GM23338 (cell line): ENCODE measurements at places on chromosomes 4 and X.

DNA sequence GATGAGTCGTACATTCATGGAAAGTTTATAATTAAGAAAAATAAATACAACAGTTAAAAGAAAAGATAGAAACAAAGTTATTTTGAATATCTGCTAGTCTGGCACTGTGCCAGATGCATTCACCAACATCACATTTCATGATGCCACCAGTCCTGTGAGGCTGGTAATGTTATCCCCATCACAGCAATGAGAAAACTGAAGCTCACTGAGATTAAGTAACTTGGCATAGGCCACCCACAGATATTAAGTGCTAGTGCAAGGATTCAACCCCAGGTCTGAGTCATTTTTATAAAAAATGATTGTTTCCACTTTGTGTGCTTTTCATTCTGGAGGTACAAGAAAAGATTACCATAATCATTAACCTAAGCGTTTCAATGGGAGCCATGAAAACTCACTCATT lies 65.0 kb upstream of the IL15 start:
- DNase-seq: no peak

GRCh38 chr4:87916626-87917025 lies 58.9 kb upstream of the SPP1 start:
- no peak for DNase-seq

GRCh38 chr4:139453041-139453370 lies 915 bp upstream of the RAB33B start:
- peak; percentile 83 for DNase-seq

DNA sequence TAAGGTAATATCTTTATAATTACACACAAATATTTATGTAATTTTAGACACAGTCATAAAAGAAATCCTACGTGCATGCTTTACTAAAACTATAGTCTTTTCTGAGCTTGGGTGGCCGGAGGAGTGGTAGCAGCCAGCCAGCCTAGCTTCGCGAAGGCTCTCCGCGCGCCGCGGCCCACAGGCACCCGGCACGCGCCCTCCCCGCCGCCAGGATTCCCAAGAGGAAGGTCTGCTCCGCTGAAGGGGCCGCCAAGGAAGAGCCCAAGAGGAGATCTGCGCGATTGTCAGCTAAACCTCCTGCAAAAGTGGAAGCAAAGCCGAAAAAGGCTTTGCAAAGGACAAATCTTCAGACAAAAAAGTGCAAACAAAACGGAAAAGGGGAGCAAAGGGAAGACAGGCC lies 8.7 kb upstream of the PJA1 start:
- peak; percentile 63 for DNase-seq

GRCh38 chr4:138560448-138560847 lies 318.3 kb upstream of the SLC7A11 start:
- DNase-seq: peak; percentile 75

GRCh38 chr4:170162416-170162815 lies 72.7 kb upstream of the AADAT start:
- DNase-seq: no peak

DNA sequence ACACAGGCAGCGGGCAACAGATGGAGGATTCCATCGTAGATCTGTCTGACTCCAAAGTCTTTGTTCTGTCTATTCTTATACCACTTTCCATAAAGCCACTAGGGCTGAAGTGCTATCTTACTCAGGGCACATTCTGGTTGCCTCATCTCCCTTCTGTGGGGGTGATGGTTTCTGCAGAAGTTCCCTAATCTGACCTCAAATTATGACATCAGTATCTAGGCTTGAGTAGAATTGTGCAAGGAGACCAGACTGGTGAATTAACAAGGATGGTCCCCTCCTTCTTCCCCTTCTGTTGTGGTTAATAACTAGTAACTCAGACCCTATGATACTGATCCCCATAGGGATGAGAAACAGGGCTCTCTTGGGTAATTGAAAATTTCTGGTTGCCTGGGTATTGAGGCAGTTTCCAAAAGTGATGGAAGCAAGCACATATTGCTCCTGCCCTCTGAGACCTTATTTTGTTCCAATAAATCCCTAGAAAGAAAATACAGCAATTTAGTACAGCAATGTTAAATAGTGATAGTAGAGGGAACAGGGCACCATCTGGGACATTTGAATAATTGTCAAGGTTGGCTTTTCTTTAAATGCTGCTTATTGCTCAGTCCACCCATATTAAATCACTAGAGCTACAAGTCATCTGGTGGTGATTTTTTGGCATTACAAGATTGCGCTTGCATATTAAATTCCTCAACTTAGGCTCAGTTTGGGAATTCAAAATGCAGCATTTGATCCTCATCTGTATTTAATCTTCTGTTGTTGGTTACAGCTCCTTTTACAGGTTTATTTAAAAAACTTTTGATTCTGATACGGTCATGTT lies 57.3 kb upstream of the AP1S2 start:
- no peak for DNase-seq

DNA sequence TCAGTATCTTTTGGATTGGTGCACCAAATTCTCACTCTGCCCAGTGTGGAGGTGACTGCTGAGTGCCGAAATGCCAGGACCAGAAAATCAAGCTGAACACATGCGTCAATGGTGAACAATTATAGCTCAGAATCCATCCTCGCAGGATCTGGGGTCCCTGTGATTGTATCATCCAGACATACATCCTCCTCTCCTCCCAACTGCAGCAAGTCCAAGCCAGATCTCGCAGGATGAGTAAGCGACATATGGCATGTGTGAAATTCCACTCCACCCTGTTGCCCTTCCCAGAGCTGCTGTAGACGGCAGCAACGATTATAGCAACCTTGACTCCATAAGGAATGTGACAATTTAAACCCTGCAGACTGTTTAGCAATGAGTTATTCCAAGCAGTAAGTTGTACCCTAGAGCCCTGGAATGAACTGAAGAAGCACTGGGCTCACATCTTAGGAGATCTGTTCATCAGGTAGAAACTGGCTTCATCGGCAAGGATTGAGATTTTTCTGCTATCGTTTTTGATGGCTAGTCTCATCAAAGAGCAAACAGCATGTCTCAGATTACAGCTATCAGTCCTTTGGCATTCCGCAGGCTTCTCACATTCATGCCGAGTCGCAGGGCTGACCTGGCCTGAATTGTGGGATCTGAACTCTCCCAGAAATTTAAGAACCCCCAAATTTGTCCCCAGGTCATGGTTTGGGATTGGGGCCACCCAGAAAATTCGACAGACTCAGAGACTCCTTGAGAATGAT lies 35.5 kb upstream of the SORBS2 start:
- peak; percentile 69 for DNase-seq

- no peak for DNase-seq
These were observed 9.2 kb upstream of the C4orf50 start for GRCh38 chr4:6027392-6027791.

GRCh38 chr4:52311464-52312125 lies 260.5 kb downstream of the SPATA18 start:
- DNase-seq: no peak

DNA sequence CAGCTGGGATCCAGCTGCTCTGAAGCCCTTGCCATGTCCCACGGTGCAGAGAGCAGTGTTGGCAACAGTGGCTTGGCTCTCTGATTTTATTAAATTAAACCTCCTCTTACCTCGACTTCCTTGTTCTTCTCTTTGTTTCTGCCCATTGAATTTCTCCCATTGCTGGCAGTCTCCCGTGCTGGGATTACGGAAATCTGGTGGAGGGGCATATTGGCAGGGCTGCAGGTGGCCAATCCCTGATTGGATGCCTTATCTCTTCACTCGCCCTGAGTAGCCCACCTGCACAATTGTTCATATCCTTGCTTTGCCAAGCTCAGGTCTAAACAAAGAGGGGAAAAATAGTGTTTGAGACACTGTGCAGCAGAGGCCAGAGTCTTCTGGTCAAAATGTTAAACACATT lies 493.9 kb downstream of the TMA16 start:
- DNase-seq: no peak

DNA sequence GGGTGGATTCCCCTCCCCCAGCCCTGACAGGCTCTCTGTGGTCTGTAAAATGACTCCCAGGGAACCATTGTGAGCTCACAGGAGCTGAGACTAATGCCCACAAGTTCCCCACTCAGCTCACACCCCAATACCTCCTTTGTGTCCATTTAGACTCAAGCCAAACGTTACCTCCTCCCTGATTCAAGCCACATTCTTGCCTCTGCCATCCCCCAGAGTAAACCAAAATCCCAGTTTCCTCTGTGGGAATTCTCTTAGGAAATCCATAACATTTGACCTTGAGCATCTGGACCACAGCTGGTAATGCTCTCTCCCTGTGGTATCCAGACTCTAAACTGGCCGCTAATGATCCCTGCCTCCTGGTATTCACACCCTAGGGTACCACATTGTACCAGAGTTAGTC lies 26.3 kb upstream of the KDM5C start:
- DNase-seq: no peak

GRCh38 chr4:136277741-136278140 lies 1254.6 kb downstream of the PCDH18 start:
- DNase-seq: no peak

DNA sequence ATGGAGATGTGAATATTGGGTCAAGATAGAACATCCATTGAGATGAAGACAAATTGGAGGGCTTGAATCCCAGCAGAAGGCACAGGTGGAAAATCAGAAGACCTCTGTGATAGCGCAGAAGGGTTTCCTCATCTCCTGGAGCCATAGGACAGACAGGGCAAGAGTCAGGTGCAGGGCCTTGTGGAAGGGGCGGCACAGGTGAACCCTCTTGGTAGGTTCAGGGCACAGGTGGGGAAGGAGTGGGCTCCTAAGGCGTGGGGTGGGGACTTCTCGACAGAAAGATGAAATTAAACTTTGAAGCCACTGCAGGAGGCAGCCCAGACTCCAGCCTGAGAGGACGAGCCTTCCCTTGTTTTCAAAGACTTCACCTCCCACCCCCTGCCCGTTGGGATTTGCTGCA lies 9.3 kb upstream of the RGS12 start:
- DNase-seq: no peak

DNA sequence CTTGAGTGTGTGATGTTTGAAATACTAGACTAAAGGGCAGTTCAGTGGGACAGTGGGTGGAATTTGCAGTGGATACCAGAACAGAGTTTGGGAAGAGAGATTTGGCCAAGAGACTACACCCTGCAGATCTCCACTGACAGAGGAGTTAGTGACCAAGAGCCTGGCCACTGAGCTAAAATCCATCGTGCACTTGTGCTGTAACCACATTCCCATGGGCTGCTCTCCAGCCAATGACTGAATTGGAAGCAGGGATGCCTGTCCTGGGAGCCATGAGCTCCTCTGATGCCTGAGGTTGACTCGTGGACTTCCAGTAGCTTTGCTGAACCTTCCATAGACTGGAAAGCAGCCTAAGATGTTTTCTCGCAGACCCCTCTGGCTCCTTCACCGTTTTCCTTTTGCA lies 296.1 kb downstream of the TRIML1 start:
- DNase-seq: no peak

DNA sequence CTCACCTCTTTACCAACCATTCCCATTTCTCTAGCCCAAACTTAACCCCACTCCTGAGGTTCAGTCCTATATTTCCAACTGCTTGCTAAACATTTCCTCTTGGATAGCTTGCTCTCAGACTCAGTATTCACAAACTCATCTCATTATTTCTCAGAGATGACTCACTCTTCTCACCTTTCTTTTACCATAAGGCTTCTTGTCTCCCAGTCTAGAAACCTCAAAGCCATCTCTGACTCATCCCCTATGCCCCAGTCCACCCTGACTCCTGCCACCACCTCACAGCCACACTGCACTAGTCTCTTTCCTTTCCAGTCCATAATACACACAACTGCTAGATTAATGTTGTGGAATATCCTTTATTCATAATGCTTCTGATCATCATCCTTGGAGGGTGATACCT lies 4.8 kb downstream of the FRMPD3 start:
- no peak for DNase-seq
